ENCODE measurements at places on chromosomes 7 and 10. TPM values are rescaled to one million over a fixed set of nuclear protein-coding genes. Genes with fewer than 3 reads are reported as not detected.

FAM25C gene
- not detected for total RNA-seq

DNA sequence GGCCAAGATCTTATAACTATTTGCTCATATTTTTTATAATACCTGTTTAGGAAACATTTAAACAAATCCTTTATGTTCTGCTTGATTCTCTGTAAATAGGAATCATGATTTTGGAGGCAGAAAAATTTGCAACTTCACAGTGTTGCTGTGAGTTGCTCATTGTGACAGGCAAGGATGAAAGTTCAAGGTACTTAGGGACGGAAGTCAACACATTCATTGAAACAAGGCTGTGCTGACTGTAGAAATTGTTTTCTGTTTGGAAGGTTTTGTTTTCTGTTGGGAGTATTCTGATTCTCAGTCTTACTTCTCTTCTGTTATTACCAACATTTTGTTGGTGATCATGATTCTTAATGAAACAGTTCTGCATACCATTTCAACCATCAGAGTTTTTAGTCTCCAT lies 54.9 kb downstream of the FANK1 start:
- H3K4me1 ChIP-seq: peaks cover 4% of the 10 kb centered on the region
- no peak for DNase-seq
- no peak overlapping the region for H3K4me3 ChIP-seq
- no peaks in the 10 kb centered on the region for H3K27me3 ChIP-seq
- H3K36me3 ChIP-seq: peaks cover 4% of the 10 kb centered on the region

CBLL1 gene
- total RNA-seq: 20.7 TPM

FAM20C gene
- total RNA-seq: 35.0 TPM

- DNase-seq: no peak
- H3K27me3 ChIP-seq: no peaks in the 10 kb centered on the region
- H3K27ac ChIP-seq: no peak overlapping the region
- peaks cover 11% of the 10 kb centered on the region for H3K4me1 ChIP-seq
- H3K36me3 ChIP-seq: no peaks in the 10 kb centered on the region
Measured at GRCh38 chr10:61705022-61705613, 42.4 kb downstream of the CABCOCO1 start.

- peaks cover 17% of the 10 kb centered on the region for H3K4me1 ChIP-seq
- no peaks in the 10 kb centered on the region for H3K36me3 ChIP-seq
- H3K27ac ChIP-seq: no peak overlapping the region
- H3K4me3 ChIP-seq: no peak overlapping the region
Measured at GRCh38 chr10:110094786-110095185, 87.0 kb downstream of the ADD3 start.

GRCh38 chr7:98205162-98205845 lies 5.9 kb upstream of the BHLHA15 start:
- H3K4me1 ChIP-seq: peaks cover 3% of the 10 kb centered on the region
- H3K36me3 ChIP-seq: peaks cover 13% of the 10 kb centered on the region
- H3K4me3 ChIP-seq: no peak overlapping the region
- no peak overlapping the region for H3K27ac ChIP-seq
- no peak for DNase-seq

DNA sequence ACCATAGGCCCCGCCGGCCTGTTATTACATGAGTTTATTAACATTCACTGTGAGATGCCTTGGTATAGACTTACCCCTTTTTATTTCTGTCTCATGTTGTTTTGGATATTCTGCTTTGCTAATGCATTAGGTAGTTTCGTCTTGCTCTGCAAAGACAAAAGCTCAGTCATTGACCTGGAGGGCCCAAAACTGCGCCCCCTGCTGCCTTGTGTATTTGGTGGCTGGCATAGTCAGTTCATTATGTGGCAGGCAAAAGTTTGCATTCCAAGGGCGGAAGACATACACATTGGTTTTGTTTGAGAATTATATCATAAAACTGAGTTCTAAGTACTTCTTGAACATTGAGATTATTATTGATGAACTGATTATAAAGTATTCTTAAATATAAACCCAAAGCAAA lies 372.5 kb downstream of the SDK1 start:
- DNase-seq: no peak
- H3K4me3 ChIP-seq: no peak overlapping the region
- H3K27me3 ChIP-seq: no peaks in the 10 kb centered on the region
- H3K27ac ChIP-seq: no peak overlapping the region

GRCh38 chr10:84607044-84607443 lies 278.7 kb downstream of the CCSER2 start:
- H3K4me1 ChIP-seq: no peaks in the 10 kb centered on the region
- no peaks in the 10 kb centered on the region for H3K36me3 ChIP-seq
- peaks cover 38% of the 10 kb centered on the region for H3K27me3 ChIP-seq
- no peak overlapping the region for H3K4me3 ChIP-seq
- H3K27ac ChIP-seq: no peak overlapping the region

- DNase-seq: no peak
- no peaks in the 10 kb centered on the region for H3K36me3 ChIP-seq
- H3K27me3 ChIP-seq: no peaks in the 10 kb centered on the region
- H3K4me1 ChIP-seq: no peaks in the 10 kb centered on the region
- no peak overlapping the region for H3K4me3 ChIP-seq
Measured at GRCh38 chr7:13153742-13154141, 466.3 kb downstream of the ARL4A start.

DNA sequence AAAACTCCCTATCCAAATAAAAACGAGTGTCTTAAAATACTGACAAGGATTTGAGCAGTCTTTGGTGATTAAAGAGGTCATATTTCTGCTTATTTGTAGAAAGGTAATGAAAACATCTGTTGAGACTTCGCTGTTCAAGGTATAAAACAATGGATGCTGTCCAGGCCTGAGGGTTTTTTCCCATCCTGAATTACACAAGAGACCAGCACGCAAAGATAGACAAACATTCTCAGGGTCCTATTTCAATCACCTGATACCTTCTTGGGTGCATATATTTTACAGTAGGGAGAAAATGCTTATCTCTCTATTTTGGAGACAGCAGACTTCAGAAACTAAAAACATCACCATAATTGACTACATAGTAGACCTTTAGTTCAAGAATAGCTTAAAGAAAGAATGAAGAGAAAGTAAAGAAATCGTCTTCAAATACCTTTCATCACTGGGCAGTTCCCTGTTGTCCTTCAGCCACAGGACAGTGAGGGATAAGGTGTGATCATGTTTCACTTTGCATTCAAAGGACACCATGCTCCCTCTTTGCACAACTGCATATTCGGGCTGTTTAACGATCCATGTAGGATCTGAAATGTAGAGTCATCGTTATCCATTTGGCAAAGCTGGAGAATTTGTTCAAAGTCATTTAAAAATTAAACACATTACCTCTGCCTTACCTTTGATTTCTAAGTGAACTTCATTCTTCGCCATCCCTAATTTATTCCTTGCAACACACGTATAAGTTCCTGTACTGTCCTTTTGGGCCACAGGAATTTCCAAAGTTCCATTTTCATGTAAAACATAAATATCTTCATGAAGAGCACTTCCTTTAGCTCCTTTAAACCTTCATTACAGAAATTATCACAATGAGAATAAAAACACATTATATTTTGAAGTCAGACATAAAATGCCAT lies 63.7 kb upstream of the LAMB4 start:
- H3K4me1 ChIP-seq: peaks cover 5% of the 10 kb centered on the region
- H3K4me3 ChIP-seq: no peak overlapping the region
- no peaks in the 10 kb centered on the region for H3K27me3 ChIP-seq
- peaks cover 3% of the 10 kb centered on the region for H3K36me3 ChIP-seq

GRCh38 chr7:35232994-35233393 lies 20.9 kb downstream of the TBX20 start:
- H3K4me3 ChIP-seq: no peak overlapping the region
- H3K27ac ChIP-seq: no peak overlapping the region
- no peak for DNase-seq
- H3K27me3 ChIP-seq: peaks cover 29% of the 10 kb centered on the region
- H3K4me1 ChIP-seq: no peaks in the 10 kb centered on the region

DNA sequence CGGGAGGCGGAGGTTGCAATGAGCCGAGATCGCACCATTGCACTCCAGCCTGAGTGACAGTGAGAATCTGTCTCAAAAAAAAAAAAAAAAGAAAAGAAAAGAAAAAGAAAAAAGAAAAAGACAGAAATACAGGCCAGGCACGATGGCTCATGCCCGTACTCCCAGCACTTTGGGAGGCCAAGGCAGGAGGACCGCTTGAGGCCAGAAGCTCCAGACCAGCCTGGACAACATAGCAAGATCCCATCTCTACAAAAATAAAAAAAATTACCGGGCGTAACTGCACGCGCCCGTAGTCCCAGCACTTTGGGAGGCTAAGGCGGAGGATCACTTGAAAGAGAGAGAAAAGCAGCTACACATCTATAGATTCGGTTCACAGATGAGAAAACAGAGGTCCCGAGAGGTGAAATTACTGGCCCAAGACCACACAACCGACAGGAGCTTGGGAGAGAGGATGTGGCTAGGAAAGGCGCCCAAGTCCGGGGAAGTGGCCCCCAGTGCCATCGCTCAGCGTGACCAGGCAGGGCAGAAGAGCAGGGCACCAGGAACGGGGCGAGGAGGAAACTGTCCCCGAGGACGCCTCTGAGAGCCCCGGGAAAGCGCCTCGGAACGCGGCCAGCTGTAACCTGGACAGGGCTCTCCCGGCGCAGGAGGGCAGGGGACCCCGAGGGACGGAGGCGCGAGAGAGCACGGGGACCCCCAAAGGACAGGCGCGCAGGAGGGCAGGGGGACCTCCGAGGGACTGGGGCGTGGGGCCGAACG lies 612 bp downstream of the SNX8 start:
- no peak overlapping the region for H3K4me3 ChIP-seq
- H3K27me3 ChIP-seq: no peaks in the 10 kb centered on the region
- peaks cover 2% of the 10 kb centered on the region for H3K36me3 ChIP-seq
- no peak for DNase-seq
- H3K4me1 ChIP-seq: peaks cover 35% of the 10 kb centered on the region
- H3K27ac ChIP-seq: peak overlapping the region; percentile 91

DNA sequence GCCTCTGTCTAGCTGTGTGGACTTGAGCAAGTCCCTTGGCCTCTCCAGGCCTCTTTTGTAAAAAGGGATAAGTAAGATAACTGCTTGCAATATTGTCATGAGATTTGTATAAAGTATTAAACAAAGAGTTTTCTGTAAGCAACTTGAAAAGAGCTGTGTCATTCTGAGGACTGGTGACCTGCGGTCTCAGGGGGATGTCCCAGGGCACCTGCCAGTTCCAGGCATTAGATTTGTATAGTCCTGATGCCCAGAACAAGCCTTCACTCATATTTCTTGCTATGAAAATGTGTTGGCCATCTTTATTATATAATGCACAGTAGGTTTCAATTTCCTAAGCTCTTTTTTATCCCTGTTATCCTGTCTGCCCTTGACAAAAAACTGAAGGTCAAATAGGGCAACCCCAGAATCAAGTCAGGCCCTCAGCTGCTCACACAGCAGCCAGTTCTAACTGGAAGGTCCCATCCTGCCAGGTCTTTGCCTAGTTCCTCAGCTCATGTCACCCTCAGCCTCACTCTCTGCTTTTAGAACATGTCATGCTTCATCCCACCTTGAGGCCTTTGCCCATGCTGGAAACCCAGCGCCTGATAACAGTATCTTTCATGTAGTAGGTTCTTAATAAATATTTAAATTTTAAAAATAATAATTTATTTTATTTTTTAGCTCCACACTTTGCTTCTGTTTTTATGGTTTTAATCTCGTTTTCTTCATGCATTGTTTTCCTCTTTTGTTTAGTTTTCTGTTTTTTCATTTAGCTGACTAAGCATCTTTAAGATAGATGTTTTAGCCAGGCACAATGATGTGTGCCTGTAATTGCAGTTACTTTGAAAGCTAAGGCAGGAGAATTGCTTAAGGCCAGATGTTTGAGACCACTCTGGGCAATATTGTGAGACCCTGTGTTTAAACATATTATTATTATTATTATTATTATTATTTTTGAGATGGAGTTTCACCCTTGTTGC lies 87.5 kb upstream of the ZNF92 start:
- DNase-seq: no peak
- H3K36me3 ChIP-seq: no peaks in the 10 kb centered on the region
- no peaks in the 10 kb centered on the region for H3K4me1 ChIP-seq
- no peak overlapping the region for H3K27ac ChIP-seq

CALCR gene
- 0.20 TPM for total RNA-seq

ANKRD1 gene
- 283 TPM for total RNA-seq

DNA sequence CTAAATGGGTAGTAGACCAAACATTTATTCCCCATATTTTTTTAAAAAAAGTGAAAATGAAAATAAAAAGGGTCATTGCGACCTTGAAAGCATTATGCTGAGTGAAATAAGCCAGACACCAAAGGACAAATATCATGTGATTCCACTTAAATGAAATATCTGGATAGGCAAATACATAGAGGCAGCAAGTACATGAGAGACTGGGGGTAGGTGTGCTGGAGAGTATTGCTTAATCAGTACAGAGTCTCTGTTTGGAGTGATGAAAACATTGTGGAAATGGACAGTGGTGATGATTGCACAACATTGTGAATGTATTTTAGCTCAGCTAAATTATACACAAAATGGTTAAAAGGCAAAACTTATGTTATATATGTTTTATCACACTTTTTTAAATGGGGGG lies 169.4 kb downstream of the AKR1D1 start:
- H3K27me3 ChIP-seq: no peaks in the 10 kb centered on the region
- peak overlapping the region; percentile 1 for H3K27ac ChIP-seq
- DNase-seq: no peak
- no peaks in the 10 kb centered on the region for H3K36me3 ChIP-seq
- H3K4me3 ChIP-seq: no peak overlapping the region
- peaks cover 47% of the 10 kb centered on the region for H3K4me1 ChIP-seq

PLCE1 gene
- 10.6 TPM for total RNA-seq

DNA sequence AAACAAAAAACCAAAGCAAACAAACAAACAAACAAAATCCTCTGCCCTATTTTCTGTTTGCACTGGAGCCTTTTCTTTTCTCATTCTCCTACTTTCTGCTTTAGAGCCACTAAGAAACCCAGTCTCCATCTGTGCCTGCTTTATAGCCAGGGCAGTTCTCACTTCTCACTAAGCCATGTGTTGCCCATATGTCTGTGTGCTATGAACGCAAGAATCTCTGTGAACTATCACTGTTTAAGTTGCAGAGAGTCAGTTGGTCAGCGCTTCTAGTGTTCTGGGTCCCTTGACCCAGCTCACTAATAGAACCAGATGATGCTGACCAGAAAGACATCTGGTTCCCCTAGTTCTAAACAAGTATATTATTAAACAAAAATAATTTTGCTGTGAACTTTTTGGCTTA lies 81.4 kb downstream of the FAM185A start:
- no peaks in the 10 kb centered on the region for H3K27me3 ChIP-seq
- H3K4me3 ChIP-seq: no peak overlapping the region
- no peak for DNase-seq

- H3K4me3 ChIP-seq: no peak overlapping the region
- H3K27ac ChIP-seq: no peak overlapping the region
- no peaks in the 10 kb centered on the region for H3K4me1 ChIP-seq
- H3K36me3 ChIP-seq: no peaks in the 10 kb centered on the region
- peaks cover 10% of the 10 kb centered on the region for H3K27me3 ChIP-seq
Measured at GRCh38 chr7:67496589-67496988, 500.0 kb downstream of the TYW1 start.

- DNase-seq: no peak
- peaks cover 6% of the 10 kb centered on the region for H3K4me1 ChIP-seq
- no peak overlapping the region for H3K4me3 ChIP-seq
- H3K27me3 ChIP-seq: peaks cover 12% of the 10 kb centered on the region
- H3K36me3 ChIP-seq: no peaks in the 10 kb centered on the region
Measured at GRCh38 chr7:36607721-36608095, 116.6 kb downstream of the AOAH start.

GRCh38 chr7:97801108-97801507 lies 69.2 kb downstream of the TAC1 start:
- no peaks in the 10 kb centered on the region for H3K4me1 ChIP-seq
- no peak overlapping the region for H3K27ac ChIP-seq
- no peak overlapping the region for H3K4me3 ChIP-seq
- H3K27me3 ChIP-seq: peaks cover 8% of the 10 kb centered on the region
- DNase-seq: no peak
- no peaks in the 10 kb centered on the region for H3K36me3 ChIP-seq

- no peak overlapping the region for H3K4me3 ChIP-seq
- peaks cover 3% of the 10 kb centered on the region for H3K27me3 ChIP-seq
- no peak for DNase-seq
- H3K36me3 ChIP-seq: no peaks in the 10 kb centered on the region
- peak overlapping the region; percentile 54 for H3K27ac ChIP-seq
- peaks cover 24% of the 10 kb centered on the region for H3K4me1 ChIP-seq
Measured at GRCh38 chr7:117269417-117269816, 53.4 kb downstream of the WNT2 start.

PTPN20 gene
- not detected for total RNA-seq
